ENCODE measurements at places on chromosomes 5 and 9.

DNA sequence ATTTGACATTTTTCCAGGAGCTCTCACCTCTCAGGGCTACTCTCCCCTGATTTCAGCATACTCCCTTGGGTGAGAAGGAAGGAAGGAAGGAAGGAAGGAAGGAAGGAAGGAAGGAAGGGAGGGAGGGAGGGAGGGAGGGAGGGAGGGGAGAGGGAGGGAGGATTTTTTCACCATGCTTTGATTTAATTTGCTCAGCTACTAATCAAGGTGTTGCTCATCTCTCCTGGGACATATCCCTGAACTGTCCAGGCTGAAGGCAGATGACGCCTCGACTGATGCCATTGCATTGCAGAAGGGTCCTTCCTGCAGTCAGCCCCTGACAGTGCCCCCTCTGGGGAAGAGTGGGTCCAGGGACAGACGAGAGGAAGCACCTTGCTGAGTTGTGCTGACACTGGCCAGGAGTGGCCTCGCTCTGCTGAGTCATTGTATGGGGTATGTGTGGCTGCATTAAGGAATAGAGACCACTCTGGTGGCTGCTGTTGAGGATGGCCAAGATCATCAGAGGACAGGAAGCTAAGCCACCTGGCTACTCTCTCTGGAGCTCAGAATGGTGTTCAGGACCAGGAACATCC is 43.6 kb upstream of the CRB2 start:
- DNase-seq: no peak

DNA sequence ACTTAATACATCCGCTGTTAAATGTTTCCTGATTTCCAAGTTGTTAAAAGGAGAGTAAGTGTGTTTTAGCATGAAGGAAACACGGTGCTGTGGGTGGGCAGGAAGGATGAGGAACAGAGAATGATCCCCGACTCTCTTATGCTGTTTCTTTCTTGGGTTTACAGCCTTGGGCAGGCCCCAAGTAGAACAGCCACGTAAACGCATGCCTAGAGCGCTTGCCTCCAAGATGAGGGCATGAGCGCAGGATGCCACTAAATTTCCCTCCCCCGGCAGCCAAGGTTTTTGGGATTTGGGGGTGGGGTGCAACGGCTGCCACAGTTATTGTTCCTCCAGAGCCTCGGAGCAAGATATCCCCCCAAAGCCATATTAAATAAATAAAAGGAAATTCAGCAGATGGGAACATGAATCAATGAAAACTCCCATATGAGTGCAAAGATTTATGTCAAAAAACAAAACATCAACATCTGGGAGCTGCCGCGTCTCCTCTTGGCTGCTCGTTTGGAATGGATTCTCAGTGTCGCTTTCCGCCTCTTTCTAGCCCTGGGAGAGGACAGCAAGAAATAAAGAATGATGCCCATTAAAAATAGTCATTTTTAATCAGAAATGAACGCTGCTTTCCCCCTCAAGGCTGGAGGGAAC is 10.0 kb upstream of the DELE1 start:
- DNase-seq: no peak

DNA sequence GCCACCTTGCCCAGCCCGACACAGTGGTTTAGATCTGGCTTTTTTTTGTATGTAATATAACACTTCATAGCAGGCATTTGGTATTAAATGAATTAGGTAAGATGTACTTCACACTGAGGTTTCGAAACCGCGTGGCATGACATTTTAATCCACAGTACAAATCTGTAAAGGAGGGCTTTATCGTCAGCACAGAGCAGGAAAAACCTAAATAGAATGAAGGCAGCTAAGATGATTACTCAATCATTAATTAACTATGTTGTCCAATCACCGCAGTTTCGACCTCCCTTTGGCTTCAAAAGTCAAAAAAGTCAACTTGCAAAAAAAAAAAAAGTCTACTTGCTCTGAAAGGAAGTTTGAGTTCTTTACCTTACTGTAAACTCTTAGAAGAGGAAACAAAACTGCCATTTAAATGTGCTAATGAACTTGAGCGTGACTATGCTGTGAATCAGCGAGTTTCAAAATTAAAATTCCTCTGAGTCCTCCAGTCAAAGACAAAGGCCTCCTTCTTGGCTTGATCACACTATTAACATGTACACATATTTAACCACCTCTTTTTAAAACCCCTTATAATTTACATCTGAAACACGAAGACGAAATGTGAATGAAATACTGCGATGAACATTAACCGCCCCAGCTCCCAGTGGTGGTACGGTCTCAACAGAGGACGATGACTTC is 698 bp upstream of the SEC24A start:
- DNase-seq: no peak

- no peak for DNase-seq
These were observed 84.6 kb upstream of the SNX2 start for GRCh38 chr5:122690266-122690665.

- DNase-seq: no peak
These were observed 43.4 kb downstream of the ALDH1A1 start for GRCh38 chr9:72909428-72909827.

GRCh38 chr9:123360161-123361085 is 4.4 kb downstream of the CRB2 start:
- DNase-seq: no peak

DNA sequence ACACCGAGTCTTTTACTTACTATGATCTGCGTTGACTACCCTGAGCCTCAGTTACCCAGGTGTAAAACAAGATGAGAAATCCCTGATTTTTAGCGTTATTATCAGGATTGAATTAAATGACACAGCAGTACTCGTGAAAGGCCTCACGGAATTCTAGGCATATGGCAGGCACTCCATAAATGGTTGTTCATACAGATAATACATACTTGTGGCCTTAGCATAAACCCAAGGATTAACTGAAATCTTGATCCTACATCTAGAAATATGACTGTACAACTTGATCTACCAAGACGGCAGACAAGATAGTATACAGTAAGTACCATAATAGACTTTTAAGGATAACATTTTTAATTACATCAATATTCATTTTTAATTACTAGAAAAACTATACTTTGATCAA is 409.8 kb downstream of the BNC2 start:
- no peak for DNase-seq

- no peak for DNase-seq
These were observed 122.5 kb upstream of the RUSC2 start for GRCh38 chr9:35367451-35367850.

GRCh38 chr9:74528207-74528606 is 31.1 kb downstream of the RORB start:
- no peak for DNase-seq
